Stimulated activated CD8-positive, alpha-beta memory T cell treated with anti-CD3 and anti-CD28 coated beads, Interleukin-15, amount 100 ng/mL, for 1 hour (primary cell): ENCODE measurements at places on chromosomes 13 and 19.

DNA sequence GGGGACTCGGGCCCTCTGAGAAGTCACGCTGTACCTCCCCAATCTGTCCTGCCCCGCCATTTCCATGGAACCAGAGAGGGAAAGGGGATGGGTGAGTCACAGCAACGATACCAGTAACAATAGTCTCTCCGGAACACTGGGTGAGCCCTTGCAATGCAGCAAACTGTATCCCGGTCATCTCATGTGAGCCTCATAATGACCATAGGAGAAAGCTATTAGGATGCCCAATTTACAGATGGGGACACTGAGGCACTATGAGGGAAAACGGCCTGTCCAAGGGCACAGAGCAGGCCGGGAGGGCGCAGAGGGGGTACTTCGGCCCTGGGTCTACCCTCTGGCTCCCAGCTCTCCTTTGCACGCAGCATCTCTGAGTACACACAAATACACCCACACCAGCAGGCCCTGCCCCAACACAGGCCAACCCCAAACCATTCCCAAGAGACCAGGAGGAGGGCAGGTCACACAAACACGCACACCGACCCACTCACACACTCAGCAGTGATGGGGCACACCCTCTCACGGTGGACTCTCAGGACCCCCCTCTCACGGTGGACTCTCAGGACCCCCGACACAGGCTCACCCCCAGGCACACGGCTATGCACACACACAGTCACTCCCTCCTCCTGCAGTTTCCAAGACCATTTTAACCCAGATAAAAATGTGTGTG is 18.2 kb downstream of the LRRC4B start:
- DNase-seq = no peak

- no peak for DNase-seq
Measured at GRCh38 chr13:42984026-42984425, 8.0 kb downstream of the EPSTI1 start.

DNA sequence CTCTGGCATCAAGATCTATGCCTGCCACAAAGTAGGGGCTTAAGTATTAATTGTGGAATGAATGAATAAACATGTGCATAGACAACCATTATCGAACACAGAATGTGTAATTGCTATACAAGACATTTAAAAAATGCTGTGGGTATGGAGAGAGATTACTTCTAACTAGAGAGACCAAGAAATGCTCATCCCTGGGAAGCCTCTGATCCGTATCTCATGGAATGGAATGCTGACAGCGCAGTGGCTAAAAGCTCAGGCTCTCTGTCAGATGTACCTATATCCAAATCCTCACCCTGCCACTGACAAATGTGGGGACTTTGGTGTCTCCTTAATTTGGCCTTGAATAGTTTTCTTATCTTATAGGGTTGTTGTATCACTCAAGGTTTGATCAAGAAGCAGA is 22.7 kb upstream of the MBNL2 start:
- no peak for DNase-seq

- no peak for DNase-seq
Measured at GRCh38 chr19:46978171-46978869, 41.3 kb upstream of the NPAS1 start.

GRCh38 chr19:15248648-15249527 is 16.6 kb upstream of the EPHX3 start:
- DNase-seq = no peak

GRCh38 chr13:97221046-97221445 is 1.1 kb upstream of the MBNL2 start:
- no peak for DNase-seq

GRCh38 chr13:40692946-40693345 is 26.5 kb upstream of the FOXO1 start:
- no peak for DNase-seq

DNA sequence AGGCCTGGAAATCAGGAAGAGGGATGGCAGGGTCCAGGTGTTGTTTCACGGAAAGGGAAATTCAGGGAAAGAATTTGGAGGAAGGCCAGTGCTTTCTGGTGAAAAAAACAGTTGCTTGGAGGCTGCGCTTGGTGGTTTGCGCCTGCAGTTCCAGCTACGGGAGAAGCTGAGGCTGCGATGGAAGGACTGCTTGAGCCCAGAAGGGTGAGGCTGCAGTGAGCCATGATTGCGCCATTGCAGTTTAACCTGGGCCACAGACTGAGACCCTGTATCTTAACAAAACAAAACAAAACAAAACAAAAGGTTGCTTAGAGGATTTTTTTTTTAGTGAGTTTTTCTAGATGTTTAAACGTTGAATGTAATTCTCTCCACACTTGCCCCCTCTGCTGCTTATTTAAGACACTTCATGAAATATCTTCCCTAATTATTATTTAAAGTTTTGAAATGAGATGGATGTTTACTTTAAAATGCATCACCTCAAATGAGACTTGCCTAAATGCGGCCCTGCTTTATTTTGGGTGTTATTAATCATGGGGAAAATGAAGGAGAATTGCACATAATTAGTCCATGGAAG is 75.4 kb upstream of the TRPC4 start:
- no peak for DNase-seq
